ENCODE measurements at places on chromosomes 16 and 17.

DNA sequence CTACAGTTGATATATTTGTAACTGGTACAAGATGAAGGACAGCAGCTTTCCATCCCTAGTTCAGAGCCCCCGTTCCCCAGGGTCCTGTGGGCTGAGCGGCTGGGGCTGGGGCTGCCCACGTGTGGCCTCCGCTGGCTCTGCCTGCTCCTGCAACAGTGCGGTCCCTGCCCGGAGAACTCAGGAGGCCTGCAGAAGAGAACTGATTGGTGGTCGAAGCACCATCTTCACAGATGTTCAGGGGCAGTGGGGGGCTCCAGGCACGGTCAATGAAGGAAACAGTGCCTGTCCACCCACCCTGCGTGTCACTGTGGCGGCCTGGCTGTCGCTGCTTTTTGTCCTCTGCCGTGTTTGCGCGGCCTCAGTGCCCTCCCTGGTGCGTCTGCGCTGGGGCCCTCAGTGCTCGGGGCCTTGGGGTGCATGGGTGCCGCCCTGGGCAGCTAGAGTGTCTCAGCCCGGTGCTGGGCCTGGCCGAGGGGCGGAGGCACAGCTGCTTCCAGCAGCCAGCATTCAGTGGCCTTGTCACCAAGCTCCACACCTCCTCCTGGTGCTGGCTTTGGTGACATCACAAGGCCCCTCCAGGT is 4.2 kb upstream of the NUDT16L1 start:
- DNase-seq = no peak

GRCh38 chr17:55336426-55336825 is 71.7 kb downstream of the HLF start:
- DNase-seq = no peak

- DNase-seq = peak; percentile 88
Observed at GRCh38 chr17:82292251-82293154, 19.0 kb upstream of the CSNK1D start.

DNA sequence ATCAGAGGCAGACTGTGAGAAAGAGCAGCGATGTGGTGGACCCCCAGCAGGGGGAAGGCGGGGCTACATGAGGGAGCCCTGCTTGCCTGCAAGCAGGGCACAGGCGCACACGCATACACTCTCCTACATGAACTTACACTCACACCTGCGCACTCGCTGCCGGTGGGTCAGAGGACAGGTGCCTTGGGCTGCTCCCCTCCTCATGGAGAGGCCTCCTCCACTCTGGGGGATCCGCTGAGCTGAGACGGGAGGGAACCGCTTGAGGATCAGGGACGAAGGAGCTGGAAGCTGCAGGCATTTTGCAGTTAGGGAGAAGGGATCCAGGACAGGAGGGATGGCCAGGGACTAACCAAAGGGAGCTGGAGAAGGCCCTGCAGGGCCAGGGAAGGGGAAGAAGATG is 14.2 kb downstream of the OSBPL7 start:
- DNase-seq = no peak

GRCh38 chr17:79340333-79341221 is 266.0 kb downstream of the ENGASE start:
- DNase-seq = no peak

GRCh38 chr16:22857296-22858025 is 43.5 kb downstream of the HS3ST2 start:
- no peak for DNase-seq

GRCh38 chr16:12392585-12393091 is 411.0 kb downstream of the CPPED1 start:
- no peak for DNase-seq

GRCh38 chr17:37813751-37814150 is 68.9 kb upstream of the HNF1B start:
- no peak for DNase-seq

DNA sequence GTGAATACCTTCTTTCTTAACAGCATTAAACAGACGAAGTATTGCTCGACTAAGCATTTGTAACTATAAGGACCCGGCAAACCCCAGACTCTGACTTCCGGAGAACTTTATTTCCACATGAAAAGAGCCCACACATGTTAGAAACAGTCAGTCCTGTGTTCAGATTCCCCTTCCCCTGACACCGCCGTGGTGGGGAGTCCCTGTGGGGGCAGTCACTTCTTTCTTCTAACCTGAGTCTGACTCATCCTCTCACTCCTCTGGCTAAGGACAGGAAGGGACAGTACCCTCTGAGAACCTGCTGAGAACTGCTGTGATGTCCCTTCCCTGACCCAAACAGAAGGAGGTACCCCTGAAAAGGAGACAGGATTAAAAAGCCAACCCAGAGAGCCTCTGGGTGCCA is 165.1 kb downstream of the XYLT1 start:
- no peak for DNase-seq

GRCh38 chr16:3038896-3039295 is 2.2 kb upstream of the BICDL2 start:
- DNase-seq = no peak

- DNase-seq = no peak
Observed at GRCh38 chr17:81240761-81241160, 1.6 kb downstream of the NDUFAF8 start.

DNA sequence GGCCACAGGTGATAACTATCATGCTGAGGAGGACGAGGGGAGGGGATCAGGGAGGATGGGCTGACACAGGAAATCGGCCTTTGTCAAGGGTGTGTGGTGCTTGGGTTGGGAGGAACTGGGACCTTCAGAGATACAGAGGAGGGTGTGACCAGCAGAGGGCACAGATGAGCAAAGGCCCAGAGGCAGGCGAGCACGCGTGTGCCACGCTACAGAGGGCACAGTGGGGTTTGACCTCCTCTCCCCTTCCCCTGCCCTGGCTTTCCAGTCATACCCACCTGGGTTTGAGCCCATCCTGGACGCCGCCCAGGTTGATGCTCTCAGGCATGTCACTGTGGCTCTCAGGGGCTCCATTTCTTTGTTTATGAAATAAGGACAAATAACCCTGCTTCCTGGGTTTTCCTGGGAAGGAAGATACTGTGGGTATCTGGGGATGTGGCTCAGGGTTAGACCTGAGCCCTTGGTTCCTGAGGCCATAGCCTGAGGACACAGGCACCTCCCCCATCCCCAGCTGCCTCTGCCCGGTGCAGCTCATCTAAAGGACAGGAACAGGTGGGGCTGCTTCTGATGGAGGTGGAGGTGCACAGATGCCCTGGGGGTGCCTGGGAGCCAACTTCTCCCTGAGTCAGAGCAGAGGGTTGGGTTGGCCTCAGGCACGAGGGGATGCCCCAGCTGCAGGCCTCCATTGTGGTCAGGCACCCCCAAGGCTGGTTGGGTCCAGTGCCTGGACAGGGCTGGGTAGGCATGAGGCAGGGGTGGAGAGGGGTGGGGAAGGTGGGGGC is 51.8 kb downstream of the BEAN1 start:
- DNase-seq = peak; percentile 67

GRCh38 chr17:61806081-61806828 is 57.1 kb downstream of the BRIP1 start:
- DNase-seq = no peak

- no peak for DNase-seq
Observed at GRCh38 chr16:16868727-16869126, 489.8 kb downstream of the NPIPA7 start.

DNA sequence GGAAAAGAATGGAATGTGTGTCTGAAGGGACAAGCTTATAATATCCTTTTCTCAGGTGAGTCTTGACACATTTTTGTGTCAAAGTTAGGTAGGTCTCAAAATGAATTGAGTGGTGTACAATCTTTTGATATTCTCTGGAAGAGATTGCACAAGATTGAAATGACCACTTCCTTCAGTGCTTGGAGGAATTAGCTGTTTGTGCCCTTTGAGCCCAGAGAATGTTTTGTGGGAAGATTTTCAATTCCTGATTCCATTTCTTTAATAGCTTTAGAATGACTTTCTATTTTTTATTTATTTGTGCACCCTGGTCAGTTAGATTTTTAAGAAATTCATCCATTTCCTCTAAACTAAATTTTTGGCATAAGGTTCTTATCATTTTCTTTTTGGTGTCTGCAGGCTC is 1.6 kb upstream of the CCL13 start:
- no peak for DNase-seq

DNA sequence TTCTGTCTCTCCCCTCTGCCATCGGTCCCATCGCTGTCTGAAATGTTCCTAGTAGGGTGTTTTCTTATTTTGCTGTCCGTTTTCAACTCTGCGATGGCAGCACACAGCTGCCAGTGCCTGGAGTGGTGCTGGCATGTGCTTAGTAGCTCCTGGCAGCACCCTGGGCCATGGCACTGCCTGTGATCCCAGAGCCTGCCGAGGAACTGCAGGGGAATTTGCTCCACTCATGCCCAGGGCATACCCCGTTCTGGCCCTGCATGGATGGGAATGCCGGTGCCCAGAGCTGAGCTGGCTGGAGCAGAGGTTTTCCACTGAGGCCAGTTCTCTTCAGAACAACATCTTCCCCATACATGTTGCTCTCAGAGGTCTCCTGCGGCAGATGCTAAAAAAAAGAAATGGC is 43.1 kb downstream of the GPT2 start:
- DNase-seq = no peak

DNA sequence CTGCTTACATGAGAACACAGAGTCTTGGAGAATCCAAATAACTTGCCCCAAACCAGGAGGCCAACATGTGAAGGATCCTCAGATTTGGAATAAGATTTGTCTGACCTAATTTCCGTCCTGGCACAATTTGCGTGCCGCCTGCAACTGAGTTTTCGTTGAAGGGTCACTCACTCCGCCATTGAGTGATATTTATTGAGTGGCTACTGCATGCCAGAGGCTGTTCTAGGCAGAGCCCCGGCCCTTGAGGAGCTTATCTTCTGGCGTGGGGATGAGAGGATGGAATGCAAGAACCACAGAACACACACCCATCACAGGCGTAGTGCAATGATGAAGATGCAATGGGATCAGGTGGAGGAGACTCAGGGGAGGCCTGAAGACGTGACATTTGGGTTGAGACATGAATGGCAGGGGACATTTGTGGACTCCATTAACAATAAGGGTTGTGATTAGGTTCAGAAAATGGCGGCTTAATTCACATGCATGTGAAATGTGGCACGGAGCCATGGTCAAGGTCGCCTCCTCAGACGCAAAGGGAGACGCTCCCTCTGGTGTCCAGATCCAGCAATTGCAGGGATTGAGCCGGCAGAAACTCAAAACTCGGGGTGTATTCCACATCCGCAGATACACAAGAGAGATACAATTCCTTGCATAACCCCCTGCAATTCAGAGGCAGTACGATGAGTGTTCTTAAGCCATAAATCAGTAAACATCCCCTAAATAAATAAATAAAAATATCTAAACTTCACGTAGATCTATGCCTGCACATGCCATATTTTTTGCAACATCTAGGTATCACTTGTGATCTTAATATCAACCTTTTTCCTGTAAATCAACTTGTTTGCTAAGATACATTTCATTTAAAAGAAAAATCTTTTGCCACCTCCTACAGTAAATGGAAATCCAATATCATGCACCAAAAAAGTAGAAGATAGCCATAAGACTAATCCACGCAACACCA is 57.9 kb upstream of the CACNG4 start:
- DNase-seq = peak; percentile 33

- no peak for DNase-seq
Observed at GRCh38 chr17:7943291-7943690, 11.3 kb downstream of the CNTROB start.

DNA sequence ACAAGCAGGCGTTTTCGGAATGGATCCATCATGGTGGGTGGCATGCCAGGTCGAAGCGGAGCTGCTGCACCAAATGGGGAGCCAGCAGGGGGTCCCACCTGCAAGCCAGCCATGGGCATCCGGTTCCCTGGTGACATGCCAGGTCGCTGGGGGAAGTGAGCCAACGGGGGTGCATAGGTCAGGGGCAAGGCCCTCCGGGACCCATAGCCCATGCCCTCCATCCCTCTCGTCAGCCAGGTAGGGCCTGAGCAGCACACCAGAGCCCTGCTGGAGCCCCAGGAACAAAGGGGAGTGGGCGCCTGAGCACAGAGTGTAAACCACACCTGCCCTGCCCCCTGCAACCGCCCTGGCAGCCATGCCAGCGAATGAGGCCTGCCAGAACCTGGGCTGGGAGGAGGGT is 5.0 kb downstream of the SMARCD2 start:
- no peak for DNase-seq

- DNase-seq = no peak
Observed at GRCh38 chr17:57481910-57482391, 225.6 kb downstream of the MSI2 start.

GRCh38 chr17:79650283-79650682 is 39.4 kb upstream of the RBFOX3 start:
- no peak for DNase-seq

- DNase-seq = no peak
Observed at GRCh38 chr16:51507286-51507685, 356.2 kb upstream of the SALL1 start.

DNA sequence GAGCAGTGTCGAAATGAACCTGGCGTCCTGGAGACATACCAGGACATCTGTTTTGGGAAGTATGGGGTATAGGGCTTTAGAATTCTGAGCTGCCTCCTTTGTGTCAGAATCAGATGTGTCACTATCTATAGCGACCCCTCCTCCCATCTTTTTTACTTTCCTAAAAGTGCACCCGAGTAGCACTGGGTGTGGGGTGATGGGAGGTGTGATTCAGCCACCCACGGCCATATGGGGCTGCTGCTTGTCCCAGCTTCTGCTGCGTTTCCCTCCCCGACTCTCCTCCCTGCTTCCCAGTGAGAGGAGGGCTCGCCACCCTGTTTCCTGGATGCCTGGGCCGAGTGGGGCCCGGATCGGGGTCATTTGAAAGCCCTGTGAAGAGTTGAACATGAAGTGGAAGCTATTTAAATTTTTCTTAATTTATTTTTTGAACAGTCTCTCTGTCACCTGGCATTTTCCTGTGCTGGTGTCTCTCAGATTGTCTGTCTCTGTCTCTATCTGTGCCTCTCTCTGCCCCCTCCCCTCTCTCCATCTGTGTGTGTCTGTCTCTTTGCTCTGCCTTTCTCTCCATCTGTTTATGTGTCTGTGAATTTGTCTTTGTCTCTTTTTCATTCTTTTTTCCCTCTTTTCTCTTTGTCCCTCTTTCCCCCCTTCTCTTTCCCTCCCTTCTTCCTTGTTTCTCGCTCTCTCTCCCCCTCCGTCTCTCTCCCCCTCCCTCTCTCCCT is 638.8 kb upstream of the EEF2KMT start:
- no peak for DNase-seq

DNA sequence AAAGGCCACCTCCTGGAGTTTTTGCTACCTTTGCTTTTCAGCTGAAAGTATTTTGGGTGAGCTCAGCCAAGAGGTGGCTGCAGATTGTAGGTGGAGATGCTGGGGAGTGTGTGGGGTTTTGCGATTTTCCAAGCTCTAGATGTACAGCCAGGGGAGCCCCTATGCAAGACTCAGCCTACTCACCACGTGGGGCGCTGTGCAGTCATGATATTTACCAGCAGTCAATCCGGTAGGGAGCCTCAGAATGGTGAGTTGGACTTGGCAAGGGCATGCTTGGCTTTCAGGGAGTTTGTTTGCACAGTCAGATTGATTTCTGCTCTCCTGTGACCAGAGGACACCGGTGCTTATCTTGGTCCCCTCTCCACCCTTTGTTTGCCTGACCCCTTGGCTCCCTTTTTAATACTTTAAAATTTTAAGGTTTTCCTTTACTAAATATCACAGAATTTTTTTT is 175.3 kb downstream of the UTP18 start:
- no peak for DNase-seq

GRCh38 chr16:89117227-89117974 is 23.7 kb downstream of the ACSF3 start:
- DNase-seq = no peak
